ENCODE measurements at places on chromosomes 6 and 20.

GRCh38 chr20:10344953-10345352, 89.1 kb downstream of the MKKS start:
- no peak for DNase-seq

GRCh38 chr6:166798652-166799051, 157.7 kb downstream of the RNASET2 start:
- DNase-seq = no peak

DNA sequence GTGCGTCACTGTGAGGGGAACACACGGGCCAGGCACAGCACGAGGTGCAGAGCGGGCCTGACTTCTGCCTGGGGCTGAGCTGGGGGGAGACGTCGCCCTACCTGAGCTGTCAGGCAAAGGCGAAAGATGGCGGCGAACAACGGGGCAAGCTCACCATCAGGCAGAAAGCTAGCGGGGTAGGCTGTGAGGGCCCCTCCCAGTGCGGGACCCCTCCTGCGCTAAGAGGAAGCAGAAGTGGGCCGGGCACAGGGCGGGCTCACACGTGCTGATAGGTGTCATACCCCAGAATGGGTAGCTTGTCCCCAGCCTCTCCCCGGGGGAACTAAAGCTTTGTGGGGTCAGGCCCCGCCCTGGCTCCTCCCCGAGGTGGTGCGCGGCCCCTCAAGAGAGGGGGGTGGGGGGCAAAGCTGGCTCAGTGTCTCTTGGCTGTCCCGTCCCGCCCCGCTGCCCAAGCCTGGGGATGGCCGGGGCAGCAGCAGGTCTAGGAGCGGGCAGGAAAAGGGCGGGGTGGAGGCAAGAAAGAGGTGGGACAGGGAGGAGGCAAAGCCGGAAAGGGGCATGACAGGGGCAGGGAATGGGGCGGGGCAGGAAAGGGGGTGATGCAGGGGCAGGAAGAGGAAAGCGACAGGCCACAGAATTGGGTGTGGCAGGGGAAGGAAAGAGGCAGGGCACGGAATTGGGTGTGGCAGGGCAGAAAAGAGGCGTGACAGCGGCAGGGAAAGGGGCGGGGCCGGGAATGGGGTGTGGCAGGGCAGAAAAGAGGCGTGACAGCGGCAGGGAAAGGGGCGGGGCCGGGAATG, 14.7 kb downstream of the UCKL1 start:
- DNase-seq = peak; percentile 44

GRCh38 chr20:3997446-3997845, 17.9 kb downstream of the RNF24 start:
- DNase-seq = no peak

- no peak for DNase-seq
These were observed at the start of gene MYL9 for GRCh38 chr20:36541227-36541767. Gene MYL9 (plus strand): TSS chr20:36541519. CDS start chr20:36544885, 3,366 bp downstream.

DNA sequence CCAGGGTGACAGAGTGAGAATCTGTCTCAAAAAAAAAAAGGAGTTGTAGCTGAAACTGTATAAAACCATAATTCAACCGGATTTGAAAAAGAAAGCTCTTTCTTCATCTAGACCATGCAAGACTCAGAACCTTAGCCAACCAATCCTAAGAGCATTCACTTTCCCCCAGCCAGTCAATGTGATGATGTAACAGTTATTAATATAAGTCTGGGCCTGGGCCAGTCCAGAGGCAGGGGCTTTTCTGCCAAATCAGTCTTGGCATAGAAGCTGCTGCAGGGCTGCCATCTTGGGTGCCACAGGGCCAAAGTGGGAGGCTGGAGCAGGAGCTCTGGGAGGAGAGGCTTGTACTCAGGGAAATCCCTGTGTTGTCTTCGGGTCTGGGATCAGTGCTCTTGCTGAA, 288.4 kb downstream of the CLIC5 start:
- no peak for DNase-seq

DNA sequence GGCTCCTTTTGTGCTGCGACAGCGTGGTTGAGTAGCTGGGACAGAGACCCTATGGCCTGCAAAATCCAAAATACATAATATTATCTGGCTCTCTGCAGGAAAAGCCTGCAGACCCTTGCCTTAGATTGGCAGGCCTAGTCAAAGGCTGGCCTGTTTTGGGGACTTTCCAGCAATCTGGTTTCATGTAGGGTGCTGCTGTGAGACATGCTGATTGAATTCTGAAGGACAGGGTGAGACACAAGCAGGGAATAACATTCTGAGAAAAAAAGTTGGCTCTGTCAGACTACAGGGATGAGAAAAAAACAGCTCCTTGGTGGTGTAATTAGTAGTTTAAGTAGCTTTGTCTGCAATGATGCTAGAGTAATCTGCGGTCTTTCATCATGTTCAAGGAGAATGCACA, 402.7 kb upstream of the AGPAT4 start:
- DNase-seq = no peak

DNA sequence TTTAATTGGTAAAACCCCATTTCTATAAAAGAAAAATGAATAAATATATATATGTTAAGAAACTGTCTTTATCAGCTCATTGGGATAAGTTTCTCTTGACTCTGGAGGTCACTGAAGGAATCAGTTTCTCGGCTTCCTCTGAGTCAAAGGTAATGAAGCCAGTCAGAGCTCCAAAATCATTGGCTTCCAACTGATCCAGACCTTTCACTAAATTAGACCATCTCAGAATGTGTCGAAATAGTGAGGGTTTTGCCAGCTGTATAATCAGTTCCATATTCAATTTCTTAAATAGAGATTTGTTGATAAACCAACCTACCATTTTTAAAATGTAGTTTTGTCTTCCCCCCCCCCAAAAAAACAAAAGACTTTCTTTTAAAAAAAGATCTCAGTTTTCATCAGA, 60.5 kb upstream of the SRSF6 start:
- no peak for DNase-seq

DNA sequence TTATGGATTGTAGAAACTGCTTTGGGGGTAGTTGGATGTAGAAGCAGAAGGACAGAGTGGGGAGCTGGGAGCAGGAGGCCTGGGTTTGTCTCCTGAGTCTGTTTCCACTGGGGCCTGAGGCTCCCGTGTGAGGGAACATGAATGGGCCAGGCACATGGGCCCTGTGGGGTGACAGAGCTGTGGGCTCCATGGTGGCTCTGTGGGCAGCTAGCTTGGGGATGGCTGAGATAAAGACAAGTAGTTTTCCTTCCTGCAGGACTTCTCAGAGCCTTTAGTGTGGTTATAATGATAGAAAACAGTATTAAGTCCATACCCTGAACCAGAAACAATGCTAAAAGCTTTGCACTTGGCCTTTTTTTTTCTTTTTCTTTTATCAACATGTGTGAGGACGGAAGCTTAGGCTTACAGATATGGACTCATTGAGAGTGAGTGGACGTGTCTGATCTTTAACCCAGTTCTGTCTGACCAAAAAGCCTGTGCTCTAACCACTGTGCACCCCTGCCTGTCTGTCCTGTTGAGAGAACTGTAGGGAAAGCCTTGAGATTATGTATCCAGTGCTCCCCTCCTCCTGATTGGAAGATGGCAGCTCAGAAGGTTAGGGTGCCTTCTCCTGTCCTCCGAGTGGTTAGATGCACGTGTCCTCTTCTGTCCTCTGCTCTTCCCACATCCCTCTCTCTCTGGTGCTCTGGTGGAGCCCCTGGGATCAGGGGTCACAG, 98.3 kb downstream of the CDH26 start:
- DNase-seq = no peak

GRCh38 chr20:33630507-33630906, 31.6 kb upstream of the C20orf144 start:
- no peak for DNase-seq

- no peak for DNase-seq
These were observed 318.7 kb downstream of the CDH4 start for GRCh38 chr20:61570646-61571195.

DNA sequence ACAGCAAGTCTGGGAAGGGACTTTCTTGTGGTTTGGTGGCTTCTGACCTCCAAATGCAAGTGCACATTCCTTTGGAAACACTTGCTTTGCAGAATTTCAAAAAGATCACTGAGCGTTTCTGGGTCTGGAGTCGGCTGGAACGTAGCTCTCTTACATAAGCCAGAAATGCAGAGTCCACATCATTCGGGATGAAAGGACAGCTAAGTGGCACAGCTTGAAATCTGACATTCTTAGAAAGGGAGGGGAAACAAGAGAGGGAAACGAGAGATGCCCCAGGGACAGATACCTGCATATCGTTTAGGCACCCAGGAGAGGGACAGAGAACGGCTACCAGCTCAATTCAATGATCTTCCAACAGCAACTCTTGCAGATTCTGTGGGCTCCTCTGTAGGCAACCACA, 118.7 kb downstream of the NFATC2 start:
- DNase-seq = no peak

- no peak for DNase-seq
These were observed 53.9 kb downstream of the DHX35 start for GRCh38 chr20:39016041-39016440.
